ENCODE measurements at places on chromosomes 13 and 19.
A peak's percentile ranks its signal among the peaks of the same experiment; 100 is the strongest.

GRCh38 chr13:30718661-30719524, 16.4 kb upstream of the ALOX5AP start:
- DNase-seq: no peak

DNA sequence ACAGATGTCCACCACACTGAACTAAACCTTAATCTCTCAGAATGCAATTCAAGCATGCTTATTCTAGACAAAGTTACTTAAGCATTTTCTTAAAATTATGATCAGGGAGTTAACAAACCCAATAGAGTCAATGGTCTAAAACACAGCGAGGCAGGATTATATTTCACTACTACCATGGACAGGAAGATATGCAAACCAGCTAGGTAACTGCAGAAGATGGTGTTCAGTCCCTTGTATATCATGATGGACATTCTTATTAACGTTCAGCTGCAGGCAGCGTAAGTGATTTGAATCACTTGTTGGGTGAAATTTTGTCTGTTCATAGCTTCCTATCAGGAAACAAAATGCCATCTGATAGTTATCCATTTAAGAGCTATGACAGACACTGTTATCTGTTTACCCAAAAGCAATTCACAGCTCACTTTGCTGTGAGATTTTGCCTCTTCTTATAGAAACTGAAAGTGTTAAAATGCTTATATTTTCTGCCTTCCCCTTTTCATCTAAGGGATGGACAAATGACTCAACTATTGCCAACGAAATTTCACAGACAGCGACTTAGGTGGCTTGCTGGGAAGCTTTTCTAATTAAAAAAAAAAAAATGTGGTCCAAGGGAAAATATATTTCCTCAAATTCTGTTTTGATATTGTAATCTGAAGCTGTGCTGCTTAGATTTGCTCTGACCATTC, 591.9 kb downstream of the DACH1 start:
- no peak for DNase-seq

GRCh38 chr13:110957931-110958330, 43.1 kb upstream of the ANKRD10 start:
- DNase-seq: no peak

- DNase-seq: no peak
Measured at GRCh38 chr19:8069096-8069973, 16.8 kb downstream of the CCL25 start.

GRCh38 chr19:8416796-8417195, 3.7 kb downstream of the MARCHF2 start:
- no peak for DNase-seq

DNA sequence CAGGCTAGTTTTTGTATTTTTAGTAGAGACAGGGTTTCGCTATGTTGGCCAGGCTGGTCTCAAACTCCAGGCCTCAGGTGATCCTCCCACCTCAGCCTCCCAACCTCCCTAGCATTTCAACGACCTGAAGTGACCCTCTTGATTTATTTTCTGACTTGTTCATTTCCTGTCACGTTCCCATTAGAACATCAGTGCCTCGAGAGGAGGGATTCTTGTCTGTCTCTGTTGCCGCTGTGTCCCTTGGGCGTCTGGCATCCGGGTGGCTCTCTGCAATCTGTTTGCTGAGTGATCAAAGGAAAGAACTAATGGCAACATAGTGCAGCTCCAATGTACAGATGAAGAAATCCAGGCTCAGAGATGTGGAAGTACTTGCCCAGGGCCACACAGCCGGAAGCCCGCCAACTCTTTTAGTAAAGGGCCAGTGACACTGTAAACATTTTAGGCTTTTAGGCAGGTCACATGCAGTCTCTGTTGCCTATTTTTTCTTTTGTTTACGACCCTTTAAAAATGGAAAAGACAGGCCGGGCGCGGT, 47.5 kb downstream of the NFIC start:
- DNase-seq: no peak

- no peak for DNase-seq
Measured at GRCh38 chr13:36715841-36716240, 42.0 kb downstream of the SERTM1 start.

GRCh38 chr13:110173247-110173818, 133.6 kb downstream of the COL4A1 start:
- DNase-seq: no peak

- peak; percentile 61 for DNase-seq
Measured at GRCh38 chr19:18488403-18488723, 33.5 kb downstream of the ELL start.

DNA sequence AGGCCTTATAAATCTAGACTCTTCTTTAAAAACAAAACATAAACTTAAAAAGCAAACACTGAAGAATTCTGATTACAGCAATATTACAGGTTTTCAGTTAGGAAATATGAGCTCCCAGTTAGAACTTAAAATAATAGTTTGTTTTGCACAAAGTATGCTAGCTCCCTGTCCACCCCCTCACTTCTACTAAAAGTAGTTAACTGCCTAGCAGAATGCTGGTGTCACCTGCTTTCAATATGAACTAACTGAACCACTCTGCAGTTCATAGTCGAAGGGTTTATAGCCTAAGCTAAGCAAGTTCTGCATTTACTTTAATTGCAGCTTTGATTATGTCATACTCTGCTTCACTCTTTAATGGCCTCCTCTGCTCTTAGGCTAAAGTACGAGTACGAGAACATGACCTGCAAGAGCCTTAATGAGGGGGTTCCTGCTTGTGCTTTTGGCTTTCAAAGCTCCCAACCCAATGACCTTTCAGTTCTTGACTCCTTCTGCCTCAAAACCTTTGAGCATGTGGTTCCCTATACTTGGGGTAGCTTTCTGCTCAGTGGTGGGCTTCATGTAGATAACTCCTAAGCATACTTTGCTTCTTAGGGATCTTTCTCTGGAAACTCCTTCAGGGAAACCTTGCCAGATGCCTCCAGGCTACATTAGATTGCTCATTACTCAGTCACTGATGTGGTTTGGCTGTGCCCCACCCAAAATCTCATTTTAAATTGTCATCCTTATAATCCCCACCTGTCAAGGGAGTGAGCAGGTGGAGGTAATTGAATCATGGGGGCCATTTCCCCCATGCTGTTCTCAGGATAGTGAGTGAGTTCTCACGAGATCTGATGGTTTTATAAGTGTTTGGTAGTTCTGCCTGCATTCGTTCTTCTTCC, 278.9 kb upstream of the ARGLU1 start:
- no peak for DNase-seq

DNA sequence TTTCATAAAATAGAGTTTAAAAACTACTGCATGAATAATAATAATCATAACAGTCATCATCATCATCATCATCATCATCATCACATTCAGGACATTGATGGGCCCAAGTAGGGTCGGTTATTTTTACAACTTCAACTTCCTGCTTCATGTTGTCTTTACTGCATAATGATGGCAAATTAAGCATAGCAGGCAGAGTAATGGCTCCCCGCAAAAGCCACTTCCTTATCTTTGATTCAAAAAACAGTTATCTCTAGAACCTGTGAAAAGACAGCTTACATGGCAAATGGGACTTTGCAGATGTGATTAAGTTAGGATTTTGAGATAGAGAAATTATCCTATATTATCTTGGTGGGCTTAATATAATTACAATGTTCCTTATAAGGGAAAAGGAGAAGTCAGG, 792.9 kb downstream of the LIG4 start:
- no peak for DNase-seq

DNA sequence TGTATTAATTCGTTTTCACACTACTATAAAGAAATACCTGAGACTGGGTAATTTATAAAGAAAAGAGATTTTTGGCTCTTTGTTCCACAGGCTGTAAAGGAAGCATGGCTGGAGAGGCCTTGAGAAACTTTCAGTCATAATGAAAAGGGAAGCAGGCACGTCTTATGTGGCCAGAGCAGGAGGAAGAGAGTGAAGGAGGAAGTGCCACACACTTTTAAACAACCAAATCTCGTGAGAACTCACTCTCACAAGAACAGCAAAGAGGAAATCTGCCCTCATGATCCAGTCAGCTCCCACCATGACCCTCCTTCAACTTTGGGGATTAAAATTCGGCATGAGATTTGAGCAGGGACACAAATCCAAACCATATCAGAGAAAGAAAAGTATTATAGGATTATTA, 1255.9 kb upstream of the MIR17HG start:
- DNase-seq: no peak

DNA sequence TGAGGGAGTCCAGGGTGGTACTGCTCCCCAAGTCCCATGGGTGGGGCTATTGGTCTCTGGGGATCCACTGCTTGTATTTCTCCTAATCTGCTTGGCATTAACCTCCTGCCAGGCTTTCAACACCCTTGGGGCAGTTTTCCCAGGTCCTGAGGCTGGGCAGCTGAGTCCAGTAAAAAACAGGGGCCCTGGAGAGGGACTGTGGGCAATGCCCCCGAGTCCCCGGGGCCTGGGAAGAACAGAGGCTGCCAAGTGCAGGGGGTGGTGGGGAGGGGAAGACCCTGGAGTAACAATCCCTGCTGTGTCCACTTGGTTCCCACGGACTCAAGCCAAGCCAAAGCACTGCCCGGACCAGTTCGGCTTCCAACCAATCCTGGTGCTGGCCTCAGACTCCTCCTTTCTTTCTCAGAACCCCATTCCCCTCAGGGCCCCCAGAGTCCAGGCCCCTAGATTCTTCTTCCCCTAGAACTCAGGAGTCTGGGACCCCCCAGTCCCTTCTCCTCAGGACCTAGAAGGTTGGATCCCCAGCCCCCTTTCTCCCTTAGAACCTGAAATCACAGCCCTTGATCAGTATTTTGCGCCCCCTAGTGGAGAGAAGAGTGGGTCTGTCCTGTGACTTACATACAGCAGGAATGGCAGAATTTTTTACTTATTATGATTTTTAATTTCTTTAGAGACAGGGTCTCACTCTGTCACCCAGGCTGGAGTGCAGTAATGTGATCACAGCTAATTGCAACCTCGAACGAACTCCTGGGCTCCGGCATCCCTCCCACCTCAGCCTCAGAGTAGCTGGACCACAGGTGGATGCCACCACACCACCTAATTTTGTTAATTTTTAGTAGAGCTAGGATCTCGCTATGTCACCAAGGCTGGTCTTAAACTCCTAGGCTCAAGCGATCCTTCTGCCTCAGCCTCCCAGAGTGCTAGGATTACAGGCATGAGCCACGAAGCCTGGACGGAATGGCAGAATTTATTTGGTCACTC, 3.7 kb upstream of the CLPTM1 start:
- DNase-seq: no peak

GRCh38 chr13:39787086-39787487, 131.6 kb downstream of the COG6 start:
- DNase-seq: no peak

- DNase-seq: peak; percentile 91
Measured at GRCh38 chr19:1000095-1000494, at the start of gene GRIN3B. TSS of gene GRIN3B (plus strand) at chr19:1000419. CDS start at chr19:1000438, 19 bp downstream.

GRCh38 chr13:25816239-25816638, 235.6 kb downstream of the SHISA2 start:
- DNase-seq: no peak

DNA sequence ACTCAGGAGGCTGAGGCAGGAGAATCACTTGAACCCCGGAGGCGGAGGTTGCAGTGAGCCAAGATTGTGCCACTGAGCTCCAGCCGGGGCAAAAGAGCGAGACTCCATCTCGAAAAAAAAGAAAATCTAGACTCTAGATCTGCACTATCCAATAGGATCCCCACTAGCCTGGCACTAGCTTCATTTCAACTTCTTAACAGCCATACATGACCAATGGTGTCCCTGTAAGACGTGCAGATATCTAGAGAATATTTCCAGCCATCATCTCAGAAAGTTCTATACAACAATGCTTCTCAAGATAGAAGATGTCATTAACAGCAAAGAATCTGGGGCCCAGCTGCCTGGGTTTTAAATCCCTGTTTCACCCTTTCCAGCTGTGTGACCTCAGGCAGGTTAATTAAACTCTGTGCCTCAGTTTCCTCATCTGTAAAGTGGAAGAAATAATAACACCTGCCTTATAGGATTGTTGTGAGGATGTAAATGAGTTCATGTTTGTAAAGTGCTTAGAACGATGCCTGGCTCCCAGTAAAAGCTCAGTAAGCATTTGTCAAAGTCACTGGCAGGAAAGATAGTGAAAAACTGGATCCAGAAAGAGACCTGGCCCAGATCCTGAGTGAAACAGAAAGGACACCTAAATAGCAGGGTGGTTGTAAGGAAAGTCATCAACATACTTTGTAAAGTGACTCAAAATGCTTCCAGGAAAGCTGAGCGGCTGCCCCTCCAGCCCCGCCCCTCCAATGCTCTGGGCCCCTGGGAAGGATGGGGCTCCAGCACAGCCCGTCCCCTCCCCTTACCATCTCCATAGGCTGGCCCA, 13.5 kb downstream of the WIZ start:
- DNase-seq: no peak

DNA sequence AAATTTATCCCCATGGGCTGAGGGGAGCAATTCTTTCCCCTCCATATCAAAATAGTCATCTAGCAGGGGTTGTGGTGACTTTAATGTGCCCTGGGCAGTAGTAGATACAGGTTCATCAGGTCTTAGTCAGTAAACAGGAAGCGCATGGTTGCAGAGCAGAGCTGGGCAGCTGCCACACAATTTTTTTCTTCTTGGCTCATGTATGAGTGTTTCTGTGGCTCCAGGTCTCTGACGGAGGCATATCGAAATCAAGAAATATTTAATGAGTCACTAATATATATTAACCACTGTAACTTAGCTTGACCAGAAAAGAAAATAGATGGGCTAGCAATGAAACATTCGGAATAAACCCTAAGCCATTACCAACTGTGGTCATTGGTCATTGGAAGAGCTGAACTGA, 68.4 kb upstream of the UBL3 start:
- no peak for DNase-seq

DNA sequence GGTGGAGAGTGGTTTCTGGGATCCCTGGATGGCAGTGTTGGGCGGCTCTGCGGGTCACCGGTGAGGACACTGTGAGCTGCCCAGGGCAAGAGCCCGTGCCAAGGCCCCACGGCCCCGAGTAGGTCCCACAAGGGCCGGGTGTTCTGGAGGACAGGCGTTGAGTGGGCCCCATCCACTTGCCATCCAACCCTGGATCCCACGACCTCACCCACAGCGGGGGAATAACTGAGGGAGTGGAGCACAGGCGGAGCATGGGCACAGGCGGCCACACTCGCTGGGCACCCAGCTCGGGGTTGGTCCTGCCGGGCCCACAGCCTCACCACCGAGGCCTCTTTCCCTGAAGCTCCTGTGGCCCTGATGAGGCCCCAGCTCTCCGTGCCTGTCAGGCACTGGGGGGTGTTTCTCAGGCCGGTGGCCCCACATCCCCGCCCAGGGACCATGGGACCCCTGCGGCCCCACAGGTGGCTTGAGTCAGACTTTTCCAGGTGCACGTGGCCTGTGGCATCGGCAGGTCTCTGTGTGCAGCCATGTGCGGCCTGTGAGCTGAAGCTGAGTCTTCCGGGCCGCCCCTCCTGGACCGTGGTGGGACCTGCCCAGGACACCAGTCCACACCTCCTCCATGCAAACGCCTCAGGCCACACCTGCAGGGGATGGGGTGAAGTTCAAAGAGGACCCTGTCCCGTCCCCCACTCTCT, 16.6 kb downstream of the TMEM255B start:
- DNase-seq: peak; percentile 55

Measured in spleen (tissue), 13 donors.